ENCODE measurements at places on chromosomes 11 and 22.
A peak's percentile ranks its signal among the peaks of the same experiment; 100 is the strongest.

GRCh38 chr22:27748751-27749191 lies 52.8 kb downstream of the MN1 start:
- no peak for DNase-seq

DNA sequence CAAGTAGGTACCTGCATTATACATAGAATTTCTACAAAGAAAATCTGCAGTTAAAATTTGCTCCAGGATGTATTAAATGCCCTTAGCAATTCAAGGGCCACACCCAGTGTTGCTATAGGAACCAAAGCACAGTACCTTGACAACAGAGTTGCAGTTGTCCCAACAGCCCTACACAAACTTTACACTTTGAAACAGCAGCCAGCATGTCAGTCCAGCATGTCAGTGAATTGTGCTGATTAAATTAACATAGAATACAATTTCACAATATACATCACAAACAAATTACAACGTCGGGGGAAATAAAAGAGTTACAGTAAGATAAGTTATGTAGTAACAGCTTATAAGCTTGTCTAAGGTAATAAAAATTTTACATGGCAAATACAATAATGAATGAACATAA lies 389.2 kb downstream of the SOX6 start:
- no peak for DNase-seq

DNA sequence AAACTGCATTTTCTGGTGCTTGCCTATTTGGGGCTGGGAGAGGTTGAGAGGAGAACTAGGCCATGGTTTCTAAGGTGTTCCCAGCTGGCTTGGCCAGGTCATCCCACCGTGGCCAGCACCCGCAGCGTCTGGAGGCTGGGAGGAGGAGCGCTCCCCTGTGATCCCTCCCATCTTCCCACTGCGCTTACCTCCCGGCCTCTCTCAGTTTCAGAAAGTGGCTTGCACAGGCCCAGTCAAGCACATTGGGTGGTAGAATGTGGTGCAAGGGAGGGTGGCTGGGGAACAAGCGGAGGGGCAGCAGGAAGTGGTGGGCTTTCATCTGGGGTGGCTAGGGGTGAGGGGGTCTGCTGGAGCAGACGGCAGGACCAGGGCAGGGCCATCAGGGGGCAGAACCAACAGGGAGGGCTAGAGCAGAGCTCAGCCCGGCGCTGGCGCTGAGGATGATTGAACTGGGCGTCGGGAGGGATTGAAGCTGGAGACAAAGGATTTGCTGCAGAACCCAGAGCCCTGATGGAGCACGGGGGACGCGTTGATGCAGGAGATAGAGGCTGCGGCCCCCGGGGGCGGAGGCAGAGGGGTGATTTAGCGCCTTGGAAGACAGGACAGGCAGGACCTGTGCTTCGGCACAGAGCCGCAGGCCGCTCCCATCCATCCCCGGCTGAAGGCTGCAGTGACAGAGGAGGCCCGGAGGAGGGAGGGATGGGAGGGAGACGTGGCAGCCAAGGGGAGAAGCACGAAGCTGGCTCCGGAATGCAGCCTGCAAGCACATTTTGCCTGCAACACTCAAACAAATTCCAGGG lies 76.0 kb downstream of the TRIM29 start:
- no peak for DNase-seq

GRCh38 chr22:18101536-18101935 lies 9.1 kb upstream of the TUBA8 start:
- no peak for DNase-seq

DNA sequence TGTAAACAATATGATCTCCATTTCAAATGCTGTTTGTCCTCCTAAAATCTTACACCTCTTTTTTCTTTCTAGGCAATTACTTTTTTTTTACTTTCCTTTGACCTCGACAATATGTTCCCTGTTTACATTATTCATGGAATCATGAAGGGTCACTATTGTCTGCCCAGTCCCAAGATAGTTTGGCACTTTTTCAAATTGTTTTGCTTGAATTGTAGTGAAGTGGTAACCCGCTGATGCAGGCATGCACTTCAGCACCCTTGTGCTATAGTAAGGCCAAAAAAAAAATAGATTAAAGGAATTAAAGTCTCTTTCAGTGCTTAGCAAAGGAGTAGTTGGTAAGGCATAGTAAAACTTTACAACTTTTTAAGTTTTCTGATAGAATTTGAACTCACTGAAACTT lies 90.9 kb downstream of the PAX6 start:
- no peak for DNase-seq

- DNase-seq = no peak
These were observed 20.1 kb downstream of the ADA2 start for GRCh38 chr22:17199003-17199731.

- no peak for DNase-seq
These were observed 3.5 kb downstream of the CNTF start for GRCh38 chr11:58625826-58626460.

- no peak for DNase-seq
These were observed 13.1 kb downstream of the C11orf96 start for GRCh38 chr11:43955381-43956118.

GRCh38 chr11:125202362-125202880 lies 37.9 kb downstream of the PKNOX2 start:
- no peak for DNase-seq

- no peak for DNase-seq
These were observed 926 bp downstream of the PGR start for GRCh38 chr11:101128571-101129202.

- no peak for DNase-seq
These were observed 17.3 kb downstream of the RPL27A start for GRCh38 chr11:8699903-8700302.

GRCh38 chr11:85751724-85752123 lies 59.2 kb downstream of the SYTL2 start:
- DNase-seq = no peak

DNA sequence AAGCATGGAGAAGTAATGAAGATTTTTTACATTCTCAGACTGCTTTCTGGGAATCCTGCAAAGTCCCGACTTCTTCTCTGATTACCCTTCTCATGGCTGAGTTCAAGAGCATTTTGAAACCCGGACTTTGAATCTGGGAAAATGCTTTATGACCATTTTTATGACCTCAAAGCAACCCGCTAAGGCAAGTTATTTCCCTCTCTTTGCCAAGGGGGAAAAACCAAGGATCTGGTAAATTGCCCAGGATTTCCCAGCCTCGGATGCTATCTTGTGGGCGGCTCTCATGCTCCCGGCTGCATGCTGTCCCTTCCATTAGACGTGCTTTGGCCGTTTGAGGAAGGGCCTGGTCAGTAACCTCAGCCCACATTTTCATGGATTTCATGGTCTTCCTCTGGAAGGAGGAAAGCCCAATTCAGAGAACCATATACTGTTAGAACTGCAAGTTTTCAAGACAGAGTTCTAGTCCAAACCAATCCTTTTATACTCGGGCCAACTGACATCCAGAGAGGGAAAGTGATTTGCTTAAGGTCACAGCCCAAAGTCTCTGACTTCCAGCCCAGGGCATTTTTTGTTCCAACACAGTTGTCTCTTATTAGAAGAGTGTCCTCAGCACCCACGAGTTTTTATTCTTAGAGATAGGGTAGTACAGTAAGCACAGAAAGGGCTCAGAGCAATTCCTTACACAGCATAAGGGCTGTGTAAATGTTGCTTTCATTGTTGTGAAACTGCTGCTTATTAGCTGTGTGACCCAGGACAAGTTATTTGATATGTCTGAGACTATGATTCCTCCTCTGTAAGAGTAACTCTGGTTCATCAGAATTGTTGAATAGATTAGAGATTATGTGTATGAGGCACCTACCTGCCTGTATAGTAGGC lies 77.4 kb downstream of the NAV2 start:
- DNase-seq = no peak

DNA sequence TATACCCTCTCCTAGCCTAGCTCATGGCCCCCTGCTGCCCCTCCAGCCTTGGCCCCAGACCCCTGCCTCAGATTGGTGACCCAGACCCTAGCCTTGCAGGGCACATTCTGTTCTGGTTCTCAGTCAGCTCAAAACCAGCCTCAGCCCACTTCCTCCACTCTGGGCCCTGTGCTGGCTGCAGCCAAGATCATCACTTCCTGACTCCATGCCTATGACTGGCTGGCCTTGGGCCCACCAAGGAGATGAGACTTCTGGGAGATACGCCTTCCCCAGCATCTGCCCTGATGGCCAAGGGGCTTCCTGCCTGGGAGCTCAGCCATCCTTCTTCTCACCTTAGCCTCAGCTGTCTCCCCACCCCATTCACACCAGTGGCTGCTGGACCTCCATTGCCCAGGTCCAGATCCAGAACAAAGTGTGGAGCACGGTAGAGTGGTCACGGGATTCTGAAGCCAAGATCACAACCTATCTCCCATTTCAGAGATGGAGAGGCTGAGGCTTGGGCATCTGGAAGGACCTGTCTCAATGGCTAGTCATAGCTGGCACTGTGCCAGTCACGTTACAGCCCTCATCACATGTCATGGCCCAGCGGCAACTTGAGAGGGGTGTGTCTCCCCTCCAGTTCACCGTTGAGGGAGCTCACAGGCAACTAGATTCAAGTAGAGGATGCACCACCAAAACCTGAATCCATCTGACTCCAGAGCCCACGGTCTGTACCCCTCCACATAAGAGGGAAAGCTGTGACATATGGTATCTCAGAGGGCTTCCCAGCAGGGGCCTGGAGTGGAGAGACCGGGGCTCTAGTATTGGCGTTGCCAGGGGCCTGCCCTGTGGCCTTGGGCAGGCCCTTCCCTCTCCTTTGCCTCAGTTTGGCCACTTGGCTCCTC lies 43.0 kb upstream of the KLHL35 start:
- DNase-seq = no peak

DNA sequence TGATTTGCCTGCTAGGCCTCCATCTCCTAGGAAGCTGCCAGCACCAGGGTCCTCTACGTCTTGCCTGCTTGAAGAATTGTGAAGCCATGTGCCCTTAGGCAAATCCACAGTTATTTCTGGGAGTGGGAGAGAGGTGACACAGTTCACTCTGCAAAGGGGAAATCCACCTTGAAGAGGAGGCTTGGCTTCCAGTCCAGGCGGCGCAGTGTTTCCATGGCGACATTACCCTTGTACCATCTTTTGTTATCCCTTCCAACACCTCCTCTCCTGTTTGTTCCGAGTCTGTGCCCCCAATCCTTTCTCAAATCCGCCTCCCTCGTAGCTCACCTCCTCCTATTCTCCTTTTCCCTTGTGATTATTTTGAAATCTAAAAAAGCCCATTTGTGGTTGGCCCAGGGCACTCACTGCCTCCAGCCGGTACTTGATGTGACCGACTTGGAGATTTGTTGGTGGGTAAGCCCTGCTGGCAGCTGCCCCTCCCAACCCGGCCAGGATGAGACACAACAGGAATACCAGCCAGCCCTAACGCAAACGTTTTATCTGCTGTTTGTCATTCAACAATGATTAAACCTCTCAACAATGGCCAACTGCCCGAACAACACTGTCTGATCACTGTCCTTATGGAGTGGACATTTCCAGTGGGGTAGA lies 18.4 kb downstream of the SYT13 start:
- DNase-seq = no peak

GRCh38 chr11:56890584-56891305 lies 98.0 kb upstream of the OR5AK2 start:
- no peak for DNase-seq

DNA sequence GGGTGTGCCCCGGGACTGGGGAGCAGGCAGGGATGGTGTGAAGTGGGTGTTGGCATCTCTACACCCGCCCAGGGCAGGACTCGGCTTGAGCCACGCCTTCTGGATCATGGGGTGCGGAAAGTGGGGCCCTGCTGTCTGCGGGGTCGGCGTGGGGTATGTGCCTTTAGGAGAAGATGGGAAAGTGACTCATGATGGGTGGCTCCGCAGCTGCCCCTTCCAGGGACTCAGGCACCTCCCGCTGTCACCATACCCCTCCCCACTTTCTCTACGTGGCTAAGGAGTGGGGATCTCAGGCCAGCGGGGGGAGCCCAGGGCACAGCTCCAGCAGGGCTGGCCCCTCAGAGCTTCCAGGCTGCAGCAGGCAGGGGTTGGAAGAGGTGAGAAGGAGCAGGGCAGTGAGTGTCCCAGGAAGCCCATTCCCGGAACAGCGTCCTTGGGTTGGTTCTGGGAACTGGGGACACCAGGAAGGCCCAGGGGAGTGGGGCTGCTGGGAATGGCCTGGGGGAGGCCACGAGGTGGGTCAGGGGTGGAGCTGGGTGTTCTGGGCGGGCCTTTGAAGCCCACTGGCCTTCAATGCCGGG lies 102.9 kb upstream of the FGF3 start:
- DNase-seq = no peak

- no peak for DNase-seq
These were observed at the start of gene PHLDB1 for GRCh38 chr11:118607401-118608359. PHLDB1 (plus strand) TSS chr11:118607615; CDS start chr11:118613837, 6,222 bp downstream.

GRCh38 chr11:85798361-85798760 lies 12.6 kb downstream of the SYTL2 start:
- no peak for DNase-seq

DNA sequence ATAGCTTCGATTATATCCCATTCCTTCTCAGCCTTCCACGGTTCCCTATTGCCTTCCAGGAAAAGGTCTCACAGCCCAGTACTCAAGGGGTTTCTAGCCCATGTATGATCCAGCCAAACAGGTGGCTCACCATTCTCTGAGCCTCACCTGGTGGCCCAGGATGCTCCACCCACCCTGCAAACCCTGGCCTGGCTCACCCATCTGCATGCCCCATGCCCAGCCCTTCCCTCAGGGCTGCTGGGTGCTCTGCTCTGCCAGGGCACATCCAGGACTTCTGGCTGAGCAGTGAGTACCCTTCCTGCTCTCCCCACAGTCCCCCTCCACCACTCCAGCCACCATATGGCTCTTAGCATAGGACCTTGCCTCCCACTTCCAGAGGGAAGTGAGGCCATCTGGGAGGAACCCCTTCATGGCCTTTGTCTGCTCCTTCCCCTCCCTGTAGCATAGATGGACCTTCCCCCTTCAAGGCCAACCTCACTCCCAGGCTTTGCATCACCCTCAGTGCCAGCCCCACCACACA lies 5.8 kb upstream of the RCOR2 start:
- no peak for DNase-seq

GRCh38 chr11:115298300-115299012 lies 205.8 kb downstream of the CADM1 start:
- DNase-seq = no peak

DNA sequence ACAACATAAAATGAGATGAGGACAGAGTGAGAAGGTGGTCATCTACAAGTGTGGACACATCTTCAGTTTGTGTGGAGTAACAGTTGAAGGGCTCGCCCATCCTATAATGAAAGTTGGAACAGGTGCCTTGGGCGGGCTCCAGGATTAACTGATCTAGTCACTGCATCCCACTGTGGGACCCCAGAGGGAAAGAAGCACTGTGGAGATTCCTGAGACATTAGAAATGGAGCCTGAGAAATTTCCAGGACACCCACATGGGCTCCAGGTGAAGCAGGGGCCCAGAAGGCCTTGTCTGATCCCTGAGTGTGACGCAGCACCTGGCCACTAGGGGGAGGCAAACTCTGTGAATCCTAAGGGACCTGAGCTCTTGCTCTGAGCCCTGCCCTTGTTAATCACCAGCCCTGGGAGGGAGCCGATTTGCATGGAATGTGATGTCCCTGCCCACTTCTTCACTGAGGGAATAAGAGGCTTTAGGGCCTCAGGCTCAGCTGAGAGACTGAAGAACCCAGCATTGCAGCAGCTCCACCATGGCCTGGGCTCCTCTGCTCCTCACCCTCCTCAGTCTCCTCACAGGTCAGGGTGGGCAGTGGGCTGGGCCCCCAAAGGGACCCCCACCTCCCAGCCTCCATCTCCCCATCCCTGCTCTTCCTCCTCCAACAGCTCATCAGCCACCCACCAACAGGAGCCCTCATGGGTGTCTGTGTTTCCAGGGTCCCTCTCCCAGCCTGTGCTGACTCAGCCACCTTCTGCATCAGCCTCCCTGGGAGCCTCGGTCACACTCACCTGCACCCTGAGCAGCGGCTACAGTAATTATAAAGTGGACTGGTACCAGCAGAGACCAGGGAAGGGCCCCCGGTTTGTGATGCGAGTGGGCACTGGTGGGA lies 98.4 kb downstream of the VPREB1 start:
- DNase-seq = peak; percentile 50

- DNase-seq = no peak
These were observed 90.4 kb upstream of the PARVA start for GRCh38 chr11:12287009-12287373.
